Memory B cell (primary cell): ENCODE measurements at places on chromosomes 11 and 22.

DNA sequence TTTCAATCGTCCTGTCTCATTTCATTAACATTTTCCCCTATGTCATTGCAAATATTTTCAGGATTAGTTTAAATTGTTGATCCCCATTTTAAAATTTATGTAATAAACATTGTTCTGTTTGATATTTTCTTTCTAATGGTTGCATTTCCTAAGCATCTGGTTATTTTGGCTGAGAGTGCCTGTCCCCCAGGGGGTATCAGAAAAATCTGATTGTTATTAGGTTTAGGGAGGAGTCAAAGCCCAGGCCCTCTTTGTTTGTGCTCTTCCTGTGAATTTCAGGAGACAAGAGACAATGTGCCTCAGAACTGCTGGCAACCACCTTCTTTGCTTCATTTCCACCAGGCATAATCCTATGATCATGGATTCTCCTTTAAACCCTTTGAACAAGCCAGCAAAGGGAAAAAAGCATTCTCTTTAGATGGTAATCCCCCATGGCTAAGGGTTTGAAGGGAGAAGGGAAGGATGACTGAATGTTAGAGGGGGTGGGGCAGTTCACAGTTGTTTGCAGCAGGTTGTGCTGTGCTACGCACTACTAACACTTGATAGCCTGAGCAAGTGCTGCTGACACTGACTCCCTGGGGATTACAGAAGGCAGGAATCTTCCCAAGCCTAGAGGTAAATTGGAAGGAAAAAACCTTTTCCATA is 462.4 kb upstream of the LRRC4C start:
- no peak for DNase-seq

GRCh38 chr22:30541961-30542810 is 4.4 kb downstream of the SEC14L6 start:
- no peak for DNase-seq

GRCh38 chr22:36773935-36774334 is 2.0 kb downstream of the IFT27 start:
- DNase-seq, result no peak

GRCh38 chr22:17199003-17199731 is 20.1 kb downstream of the ADA2 start:
- no peak for DNase-seq

DNA sequence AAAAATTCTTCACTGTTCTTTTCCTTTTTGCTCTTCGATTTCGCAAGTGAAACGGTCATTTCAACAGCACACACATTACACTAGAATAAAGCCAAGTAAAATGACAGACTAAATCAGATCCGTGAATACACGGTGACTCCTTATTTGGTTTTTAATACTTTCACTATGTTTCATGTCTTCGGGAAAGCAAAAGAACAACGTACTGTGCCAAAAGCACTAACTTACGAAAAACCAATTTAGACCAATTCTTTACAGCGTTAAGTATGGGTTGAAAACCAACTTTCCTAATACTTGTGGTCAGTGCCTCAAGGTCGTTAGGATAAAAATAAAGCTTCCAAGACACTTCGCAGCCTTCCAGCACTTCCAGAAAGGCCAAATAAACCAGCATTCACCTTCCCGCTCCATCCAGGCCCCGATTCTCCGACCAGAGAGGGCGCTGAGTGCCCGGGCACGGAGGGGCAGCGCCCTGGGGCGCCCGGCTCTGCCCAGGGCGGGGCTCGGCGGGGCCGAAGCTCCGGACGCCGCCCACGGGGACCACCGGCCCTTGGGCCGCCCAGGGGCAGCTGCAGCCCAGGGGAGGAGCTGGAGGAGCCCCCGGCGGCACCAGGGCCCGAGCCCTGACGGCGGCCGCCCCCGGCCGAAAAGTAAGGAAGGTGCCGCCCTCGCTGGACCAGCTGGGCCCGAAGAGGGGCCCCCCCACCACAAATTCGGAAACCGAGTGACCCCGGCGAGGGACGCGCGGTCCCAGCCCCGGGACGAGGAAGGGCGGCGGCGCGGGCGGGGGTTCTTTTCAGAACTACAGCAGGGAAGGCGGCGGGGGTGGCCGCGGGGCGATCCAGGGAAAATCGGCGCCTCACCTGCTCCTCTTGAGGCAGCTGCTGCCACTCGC is 499 bp downstream of the ATL3 start:
- DNase-seq, result peak; percentile 44

DNA sequence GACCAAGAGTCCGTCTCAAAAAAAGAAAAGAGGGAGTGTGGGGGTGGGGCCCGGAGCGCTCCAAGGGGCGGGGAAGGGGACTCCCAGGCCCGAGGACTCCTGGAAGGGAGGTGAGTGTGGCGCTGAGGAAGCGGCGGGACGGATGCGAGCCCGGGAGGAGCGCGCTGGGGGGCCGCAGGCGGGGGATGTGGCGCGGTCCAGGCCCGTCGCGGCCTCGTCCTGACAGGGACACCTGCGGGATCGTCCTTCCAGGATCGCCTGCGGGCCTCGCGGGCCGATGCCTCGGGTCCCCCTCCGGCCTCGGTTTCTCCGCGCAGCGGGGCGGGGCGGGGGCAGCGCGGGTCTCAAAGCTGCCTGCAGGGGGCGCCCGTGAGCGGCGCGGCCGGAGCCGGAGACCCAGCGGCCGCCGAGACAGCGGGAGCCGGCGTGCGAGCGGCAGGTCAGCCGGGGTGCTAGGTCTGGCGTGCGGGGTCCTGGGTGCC is 3.8 kb upstream of the ADORA2A start:
- peak; percentile 77 for DNase-seq

GRCh38 chr22:47304854-47305253 is 542.4 kb downstream of the TBC1D22A start:
- DNase-seq, result no peak

- no peak for DNase-seq
Observed at GRCh38 chr11:61551634-61552033, 29.2 kb downstream of the SYT7 start.

DNA sequence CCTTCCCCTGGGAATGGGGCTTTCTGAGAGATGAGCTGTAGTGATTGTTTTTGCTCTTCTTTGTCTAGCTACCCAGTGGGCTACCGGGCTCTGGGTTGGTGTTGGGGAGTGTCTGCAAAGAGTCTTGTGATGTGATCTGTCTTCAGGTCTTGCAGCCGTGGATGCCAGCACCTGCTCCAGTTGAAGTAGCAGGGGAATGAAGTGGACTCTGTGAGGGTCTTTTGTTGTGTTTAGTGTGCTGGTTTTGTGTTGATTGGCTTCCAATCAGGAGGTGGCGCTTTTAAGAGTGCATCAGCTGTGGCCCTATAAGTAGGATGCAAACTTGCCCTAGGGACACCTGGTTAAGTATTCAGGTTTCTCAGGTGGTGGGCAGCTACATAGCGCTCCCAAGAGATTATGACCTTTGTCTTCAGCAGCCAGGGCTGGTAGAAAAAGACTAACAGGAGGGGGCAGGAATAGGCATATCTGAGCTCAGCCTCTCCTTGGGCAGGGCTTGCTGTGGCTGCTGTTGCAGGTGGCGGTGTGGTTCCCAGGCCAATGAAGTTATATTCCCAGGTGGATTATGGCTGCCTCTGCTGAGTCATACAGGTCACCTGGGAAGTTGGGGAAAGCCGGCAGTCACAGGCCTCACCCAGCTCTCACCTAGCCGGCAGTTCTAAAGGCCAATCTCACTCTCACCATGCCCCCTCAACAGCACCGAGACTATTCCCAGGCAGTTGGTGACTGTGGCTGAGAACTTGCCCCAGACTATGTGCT is 315.7 kb upstream of the C11orf87 start:
- no peak for DNase-seq

- DNase-seq, result no peak
Observed at GRCh38 chr11:110329445-110329844, 33.0 kb upstream of the RDX start.

DNA sequence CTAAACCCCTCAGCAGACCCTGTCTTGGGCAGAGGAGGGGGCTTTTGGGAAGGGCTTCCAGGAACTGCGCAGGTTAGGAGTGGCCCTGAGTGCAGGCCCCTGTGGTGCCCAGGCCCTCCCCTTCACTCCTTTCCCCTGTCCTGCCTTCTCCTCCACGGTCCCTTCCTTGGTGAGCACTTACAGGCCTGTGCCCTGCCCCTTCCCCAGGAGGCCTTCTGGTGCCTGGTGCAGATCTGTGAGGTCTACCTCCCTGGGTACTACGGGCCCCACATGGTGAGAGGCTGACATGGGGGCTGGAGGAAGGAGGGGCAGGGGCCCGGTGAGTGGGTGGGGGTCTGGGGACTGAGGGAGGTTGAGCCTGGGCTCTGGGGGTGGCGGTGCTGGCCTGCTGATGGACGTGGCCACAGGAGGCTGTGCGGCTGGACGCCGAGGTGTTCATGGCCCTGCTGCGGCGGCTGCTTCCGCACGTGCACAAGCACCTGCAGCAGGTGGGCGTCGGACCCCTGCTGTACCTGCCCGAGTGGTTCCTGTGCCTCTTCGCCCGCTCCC is 2.6 kb downstream of the TBC1D10C start:
- no peak for DNase-seq

GRCh38 chr11:11243209-11243589 is 109.9 kb downstream of the CSNK2A3 start:
- no peak for DNase-seq

- no peak for DNase-seq
Observed at GRCh38 chr22:32413719-32414118, 1.7 kb upstream of the RTCB start.

- no peak for DNase-seq
Observed at GRCh38 chr11:9362393-9362863, 22.0 kb upstream of the IPO7 start.

- no peak for DNase-seq
Observed at GRCh38 chr11:97850701-97851100, 1170.0 kb upstream of the CNTN5 start.
